ENCODE measurements at places on chromosomes 2 and 18.
A peak's percentile ranks its signal among the peaks of the same experiment; 100 is the strongest.

DNA sequence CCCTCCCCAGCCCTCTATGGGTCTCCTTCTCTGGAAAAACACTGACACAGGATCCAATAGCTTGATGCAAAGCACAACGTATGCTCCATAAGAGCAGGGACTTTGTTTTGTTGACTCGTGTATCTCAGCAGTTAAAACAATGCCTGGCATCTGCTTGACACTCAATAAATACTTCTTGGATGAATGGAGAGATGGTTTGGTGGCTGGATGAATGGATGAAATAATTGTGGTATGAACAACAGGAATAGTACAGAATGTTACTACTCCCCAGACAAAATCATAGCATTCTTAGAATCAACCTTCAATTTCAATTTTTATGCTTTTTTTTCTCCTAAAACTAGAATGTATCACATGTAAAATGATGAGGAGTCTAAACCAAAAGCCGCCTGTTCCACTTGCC is 57.4 kb downstream of the KCNE4 start:
- DNase-seq, result no peak

GRCh38 chr2:143808166-143808565 is 678.9 kb downstream of the ARHGAP15 start:
- no peak for DNase-seq

DNA sequence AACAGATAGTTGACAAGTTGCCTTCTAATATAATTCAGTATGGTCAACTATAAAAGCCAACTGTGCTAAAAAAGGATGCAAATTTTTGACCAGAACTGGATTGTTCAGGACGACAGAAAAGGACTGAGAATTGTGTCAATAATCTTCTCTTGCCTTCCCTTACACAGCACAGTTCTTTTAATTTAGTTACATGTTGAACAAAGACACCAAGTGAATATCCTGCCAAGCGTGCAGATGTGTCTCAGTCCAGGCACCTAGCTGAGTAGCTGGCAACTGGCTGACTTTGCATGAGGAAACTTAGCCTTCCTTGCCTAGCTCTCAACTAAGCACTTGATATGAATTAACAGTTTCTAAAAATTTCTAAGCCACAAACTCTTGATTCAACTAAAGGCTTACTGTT is 801.4 kb downstream of the BCL11A start:
- DNase-seq, result no peak

DNA sequence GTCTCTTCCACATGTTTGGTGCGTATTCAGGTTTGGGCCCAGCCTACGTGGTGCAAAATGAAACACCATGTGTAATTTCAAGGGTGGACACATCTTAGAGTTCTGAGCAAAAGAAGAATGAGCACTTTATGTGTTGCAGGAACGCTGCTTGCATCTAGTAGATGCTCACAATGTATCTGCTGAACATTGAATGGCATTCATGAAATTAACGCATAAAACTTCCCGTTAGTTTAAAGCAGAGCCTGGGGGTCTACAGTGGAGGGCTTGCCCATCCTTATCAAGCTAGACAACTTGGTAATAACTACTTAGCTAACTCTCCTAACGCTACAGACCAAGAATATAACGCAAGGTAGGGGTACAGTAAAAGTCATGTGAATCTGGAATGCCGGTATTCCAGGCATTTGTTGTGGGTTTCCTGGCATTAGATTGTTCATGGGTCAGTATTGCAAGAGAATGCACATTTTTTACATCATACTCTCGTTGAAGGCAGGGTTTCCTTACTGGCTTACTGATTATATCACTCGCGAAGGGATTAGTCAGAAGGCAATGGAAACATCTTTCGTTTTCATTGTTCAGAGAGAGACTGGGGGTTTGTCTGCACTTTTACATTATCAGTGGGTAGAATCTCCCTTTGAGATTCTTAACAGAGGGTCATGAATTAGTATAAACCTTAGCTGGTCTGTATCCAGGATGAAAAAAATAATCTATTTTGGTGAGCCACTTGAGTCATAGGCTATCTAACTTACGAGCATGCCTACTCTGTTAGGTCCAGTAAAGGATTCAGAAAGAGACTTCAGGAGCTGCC is 229.5 kb upstream of the EPAS1 start:
- no peak for DNase-seq

DNA sequence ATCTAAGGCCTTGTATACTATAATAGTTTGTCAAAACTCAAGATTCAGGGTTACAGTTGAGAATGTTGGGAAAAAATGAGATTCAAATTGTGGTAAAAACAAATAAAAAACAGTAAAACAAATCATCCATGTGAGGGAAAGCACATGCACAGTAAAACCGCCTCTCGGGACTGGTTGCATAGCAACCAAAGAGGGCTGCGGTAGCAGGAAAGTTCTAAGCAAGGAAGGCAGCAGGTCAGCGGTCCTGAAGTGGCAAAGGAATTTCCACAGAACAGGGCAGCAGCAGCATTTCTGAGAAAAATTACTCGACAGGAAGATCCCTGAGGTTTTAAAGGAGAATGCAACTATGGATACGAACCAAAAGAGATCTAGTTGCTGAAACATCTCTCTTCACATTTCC is 93.7 kb downstream of the DYNAP start:
- no peak for DNase-seq

DNA sequence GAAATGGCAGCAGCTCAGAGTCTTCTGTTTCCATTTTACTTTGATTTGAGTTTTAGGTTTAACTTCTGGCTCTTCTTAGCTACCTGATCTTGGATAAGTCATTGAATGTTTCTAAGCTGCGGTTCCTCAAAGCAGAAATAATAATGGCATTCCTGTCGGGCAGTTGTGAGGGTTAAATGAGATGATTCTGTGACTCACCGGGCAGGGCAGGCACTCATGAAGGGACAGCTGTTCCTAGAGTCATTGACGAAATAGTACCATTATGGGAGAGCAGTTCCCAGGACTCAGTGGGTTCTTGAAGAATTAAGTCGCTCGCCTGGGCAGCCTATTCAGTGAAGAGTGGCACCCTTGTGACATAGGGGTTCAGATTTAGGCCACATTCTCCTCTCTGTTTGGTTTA is 10.3 kb downstream of the TRIB2 start:
- no peak for DNase-seq

GRCh38 chr2:64796926-64797325 is 143.2 kb upstream of the SERTAD2 start:
- no peak for DNase-seq

GRCh38 chr2:235639885-235640284 is 146.0 kb downstream of the AGAP1 start:
- DNase-seq, result no peak

DNA sequence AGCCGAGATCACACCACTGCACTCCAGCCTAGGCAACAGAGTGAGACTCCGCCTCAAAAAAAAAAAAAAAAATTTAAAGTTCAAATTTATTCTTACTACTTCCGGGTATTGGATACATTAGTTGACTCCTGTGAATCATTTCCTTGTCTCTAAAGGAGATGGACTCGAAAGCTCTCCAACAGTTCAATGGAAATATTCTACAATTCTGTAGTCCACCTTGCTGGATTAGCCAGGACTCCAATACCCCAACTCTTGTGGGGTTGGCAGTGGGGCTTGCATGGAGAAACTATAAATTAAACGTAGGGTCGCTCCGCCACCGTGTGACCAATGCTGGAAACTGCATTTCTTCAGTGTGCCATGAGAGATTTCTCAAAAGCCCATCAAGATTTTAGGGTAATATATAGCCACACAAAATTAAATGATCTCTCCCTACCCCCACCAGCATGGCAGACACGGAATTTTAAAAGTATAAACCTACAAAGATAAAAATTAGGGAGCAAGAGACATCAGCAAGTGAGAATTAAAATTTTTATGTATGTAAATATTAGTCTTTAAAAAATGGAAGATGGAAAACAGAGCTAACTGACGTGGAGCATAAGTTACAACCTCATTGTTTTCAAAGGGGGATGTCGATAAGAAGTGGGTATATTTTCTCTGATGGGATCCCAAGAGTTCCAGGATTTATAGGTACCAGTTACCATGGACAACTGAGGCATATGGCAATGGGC is 27.8 kb upstream of the GAREM2 start:
- DNase-seq, result peak; percentile 33

DNA sequence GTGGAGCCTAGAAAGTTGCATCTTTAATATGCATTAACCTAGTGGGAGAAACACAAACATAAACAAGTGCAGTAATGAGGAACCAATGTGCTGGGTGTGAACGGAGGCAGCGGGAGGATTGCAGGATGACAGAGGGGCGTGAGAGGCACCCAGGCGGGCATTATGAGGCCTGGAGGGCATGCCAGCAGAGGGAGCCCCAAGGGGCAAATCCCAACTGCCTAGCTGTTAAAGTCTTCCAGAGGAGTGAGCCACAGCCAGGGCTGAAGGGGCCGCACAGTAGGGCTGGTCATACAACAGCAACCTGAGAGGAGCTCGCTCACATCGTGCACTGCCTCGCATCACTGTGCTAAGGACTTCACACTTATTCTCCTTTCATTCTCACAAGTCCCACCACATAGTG is 13.3 kb upstream of the PRELID3A start:
- no peak for DNase-seq

- DNase-seq, result no peak
Measured at GRCh38 chr2:236894791-236895190, 190.9 kb upstream of the COPS8 start.
